ENCODE measurements at places on chromosomes 16 and 17.

DNA sequence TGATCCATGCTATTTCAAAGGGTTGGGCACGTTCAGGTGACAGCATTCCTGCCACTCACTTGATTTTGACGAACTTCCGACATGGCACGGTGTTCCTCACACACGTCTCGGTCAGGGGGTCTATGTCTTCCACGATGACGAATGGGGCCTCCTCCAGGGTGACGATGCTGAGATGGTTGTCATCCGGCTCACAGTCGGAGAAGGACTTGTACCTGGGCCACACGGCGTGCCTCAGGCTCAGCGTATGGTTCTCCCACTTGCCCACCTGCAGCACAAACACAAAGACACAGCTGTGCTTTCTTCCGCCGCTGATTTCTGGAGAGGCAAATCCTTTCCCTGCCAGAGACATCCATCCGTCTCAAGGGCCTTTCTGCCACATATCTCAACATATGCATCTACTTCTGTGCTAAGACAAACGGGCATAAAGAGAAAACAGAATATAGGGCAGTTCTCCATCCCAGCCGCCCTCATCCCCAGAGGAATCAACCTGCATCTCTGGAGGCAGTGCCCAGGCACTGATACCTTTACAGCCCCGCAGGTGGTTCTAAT is 332.5 kb downstream of the GRIN2A start:
- DNase-seq: no peak

DNA sequence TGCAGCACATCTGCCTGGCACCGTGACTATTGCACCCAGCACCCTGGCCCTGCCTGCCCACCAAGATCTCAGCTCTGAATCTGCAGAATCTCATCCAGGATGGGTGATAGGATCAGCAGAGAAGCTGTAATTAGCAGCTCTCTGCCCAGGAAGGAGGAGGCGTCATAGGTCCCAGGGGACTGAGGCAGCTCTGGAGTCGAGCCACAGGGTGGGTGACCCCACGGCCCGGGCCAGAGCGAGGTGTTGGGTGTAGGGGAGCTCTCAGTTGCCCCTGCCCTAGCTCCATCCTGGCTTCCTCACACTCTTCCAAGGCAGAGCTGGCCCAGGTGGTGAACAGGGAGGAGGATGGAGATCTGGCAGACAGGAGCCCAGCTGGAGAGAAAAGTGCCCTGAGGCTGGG is 18.2 kb upstream of the FAM83G start:
- no peak for DNase-seq

GRCh38 chr16:72404299-72404698 is 232.3 kb upstream of the PMFBP1 start:
- no peak for DNase-seq

- no peak for DNase-seq
These were observed 37.0 kb upstream of the CDC42EP4 start for GRCh38 chr17:73348829-73349095.

- DNase-seq: no peak
These were observed 33.2 kb downstream of the CCDC57 start for GRCh38 chr17:82179412-82179811.

DNA sequence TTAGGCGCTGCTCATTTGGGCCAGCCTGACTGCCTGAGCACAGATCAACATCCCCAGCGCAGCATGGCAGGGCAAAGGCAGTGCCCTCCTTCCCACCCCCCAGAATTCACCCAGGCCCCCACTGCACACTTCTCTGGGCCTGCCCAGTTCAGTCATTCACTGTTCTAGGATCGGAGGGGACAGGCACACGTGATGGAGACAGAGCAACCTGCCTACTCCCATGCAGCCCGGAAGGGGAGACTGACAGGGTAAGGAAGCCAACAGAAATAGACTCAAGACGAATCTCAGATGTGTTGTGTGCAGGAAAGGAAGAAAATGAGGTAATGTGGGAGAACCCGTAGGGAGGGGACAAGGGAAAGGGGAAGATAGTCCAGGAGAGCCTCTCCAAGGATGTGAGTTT is 59.2 kb upstream of the LYRM9 start:
- no peak for DNase-seq

DNA sequence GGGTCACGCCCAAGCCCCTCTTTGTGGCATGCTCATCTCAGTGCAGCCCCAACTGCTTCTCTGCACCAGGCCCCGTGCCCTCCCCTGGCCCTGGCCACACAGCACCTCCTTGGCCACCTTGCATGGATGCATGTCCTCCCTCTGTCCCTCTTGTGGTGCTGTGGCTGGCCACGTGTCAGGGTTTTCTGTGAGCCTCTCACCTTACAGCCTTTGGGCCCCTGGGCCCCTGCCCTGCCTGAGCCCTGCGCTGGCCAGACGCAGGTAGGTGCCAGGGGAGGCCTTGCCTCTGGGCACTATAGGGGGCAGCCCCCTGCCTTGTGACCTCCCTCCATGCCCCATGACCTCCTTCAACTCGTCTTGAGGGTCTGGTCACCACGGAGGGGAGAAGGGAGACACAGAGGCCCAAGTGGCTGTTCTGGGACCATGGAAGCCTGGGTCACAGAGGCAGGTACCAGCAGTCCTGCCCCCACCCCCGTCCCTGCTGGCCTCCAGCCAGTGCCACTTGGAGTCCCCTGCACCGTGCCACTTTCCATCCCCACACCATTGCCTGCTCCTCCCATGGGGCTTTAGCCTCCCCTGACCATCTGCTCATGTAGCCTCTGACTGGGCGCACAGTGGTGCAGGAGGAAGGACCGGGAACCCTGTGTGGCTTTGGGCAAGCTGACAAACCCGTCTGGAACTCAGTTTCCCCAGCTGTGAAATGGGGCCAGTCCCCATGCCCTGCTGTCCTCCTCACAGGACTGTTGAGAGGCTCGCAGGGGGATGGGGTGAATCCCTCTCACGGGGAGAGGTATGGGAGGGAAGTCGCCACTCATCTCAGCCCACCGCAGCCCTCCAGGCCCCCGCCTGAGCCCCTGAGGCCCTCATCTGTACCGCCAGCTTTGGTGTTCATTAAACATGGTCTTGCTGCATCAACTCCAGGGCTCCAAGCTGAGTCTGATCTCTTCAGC is 11.5 kb upstream of the ATP6V0C start:
- DNase-seq: no peak

DNA sequence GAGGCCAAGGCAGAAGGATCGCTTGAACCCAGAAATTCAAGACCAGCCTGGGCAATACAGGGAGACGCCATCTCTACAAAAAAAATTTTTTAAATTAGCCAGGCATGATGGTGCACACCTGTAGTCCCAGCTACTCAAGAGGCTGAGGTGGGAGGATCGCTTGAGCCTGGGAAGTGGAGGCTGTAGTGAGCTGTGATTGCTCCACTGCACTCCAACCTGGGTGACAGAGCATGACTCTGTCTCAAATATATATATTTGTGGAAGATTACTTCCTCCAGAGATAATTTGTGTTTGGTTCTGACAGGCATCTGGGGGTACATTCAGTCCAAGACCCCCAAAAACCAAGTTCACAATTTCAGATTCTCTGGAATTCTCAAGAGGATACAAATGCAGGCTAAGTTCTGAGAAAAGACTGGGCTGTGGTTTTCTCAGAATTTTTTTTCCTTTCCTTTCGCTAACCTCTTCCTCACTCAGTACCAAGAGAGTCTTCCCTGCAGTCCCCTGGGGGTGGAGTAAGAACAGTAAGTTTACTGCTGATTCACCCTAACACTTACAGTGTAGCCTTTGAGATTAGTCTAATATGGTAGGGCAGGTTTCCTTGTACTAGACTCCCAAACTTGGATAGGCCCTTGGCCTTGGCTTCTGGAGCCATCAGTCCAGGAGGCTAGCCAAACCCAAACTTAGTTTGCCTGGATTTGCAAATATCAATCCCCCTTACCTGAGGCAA is 15.1 kb downstream of the GSDMB start:
- DNase-seq: no peak

DNA sequence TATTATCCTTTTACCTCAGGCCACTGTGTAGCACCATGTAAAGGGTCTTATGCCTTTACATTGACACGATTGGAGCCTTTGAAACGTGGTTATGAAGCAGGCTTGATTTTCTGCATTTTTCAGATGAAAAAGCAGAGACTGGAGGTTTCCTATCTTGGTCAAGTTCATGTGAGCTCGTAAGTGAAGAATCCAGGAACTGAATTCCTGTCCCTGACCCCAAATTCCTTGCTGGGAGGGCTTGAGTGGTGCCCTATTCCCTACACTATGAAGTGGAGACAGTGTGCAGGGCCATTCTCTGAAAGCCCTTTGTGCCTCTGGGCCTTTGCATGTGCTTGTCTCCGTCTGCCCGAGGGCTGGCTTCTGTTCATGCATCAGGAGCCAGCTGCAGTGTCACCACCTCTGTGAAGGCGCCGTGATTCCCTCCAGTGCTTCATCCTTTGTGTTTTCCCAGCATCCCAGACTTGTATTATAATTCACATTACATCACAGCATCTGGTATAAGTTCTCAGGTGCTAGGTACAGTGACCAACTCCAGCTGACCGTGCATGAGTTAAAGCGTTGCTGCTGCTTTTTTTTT is 181.1 kb downstream of the SNX29 start:
- DNase-seq: no peak
